ENCODE measurements at places on chromosomes 5 and 9. TPM values are rescaled to one million over a fixed set of nuclear protein-coding genes. Genes with fewer than 3 reads are reported as not detected.
A peak's percentile ranks its signal among the peaks of the same experiment; 100 is the strongest.

DNA sequence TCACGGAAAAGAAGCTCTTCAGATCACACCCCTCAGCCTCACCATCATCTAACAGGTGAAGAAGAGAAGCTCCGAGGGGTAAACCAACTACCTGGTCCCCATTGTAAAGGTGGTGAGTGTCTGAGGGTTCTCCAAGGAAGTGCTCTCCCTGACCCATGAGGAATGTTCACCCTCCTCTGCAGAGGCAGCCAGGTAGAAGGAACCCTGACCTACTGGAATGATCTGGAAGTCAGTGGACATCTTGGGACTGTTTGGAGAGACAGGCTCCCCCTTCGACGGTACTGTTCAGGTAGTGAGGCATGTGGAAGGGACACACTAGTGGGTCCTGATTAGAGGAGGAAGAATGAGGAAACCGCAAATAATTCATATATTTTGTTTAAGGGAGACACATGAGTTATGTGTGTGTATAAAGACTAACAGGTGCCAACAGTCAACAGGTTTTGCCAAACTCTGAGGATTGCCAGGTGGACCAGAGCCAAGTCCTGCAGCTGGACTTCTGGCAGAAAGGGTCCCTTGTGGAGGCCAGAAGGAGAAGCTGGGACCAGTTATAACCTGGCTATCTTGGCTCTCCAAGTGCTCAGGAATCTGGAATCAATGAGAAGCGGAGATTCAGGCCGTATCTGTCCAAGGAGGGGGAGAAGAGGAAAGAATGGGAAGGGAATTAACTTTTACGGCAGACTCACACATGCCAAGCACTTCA lies 3.0 kb upstream of the ZBTB34 start:
- no peak for DNase-seq

- peak; percentile 75 for DNase-seq
These were observed 516 bp downstream of the MRPL41 start for GRCh38 chr9:137552022-137552768.

GRCh38 chr9:99743006-99743405 lies 78.7 kb upstream of the NR4A3 start:
- no peak for DNase-seq

- peak; percentile 78 for DNase-seq
These were observed 1.4 kb downstream of the LRSAM1 start for GRCh38 chr9:127452691-127453090.

Gene CD74
- 1,002 TPM for total RNA-seq

All from suprapubic skin (tissue), 4 donors.